ENCODE measurements at places on chromosomes 6 and 20. TPM values are rescaled to one million over a fixed set of nuclear protein-coding genes. Genes with fewer than 3 reads are reported as not detected.
A peak's percentile ranks its signal among the peaks of the same experiment; 100 is the strongest.

GRCh38 chr6:95767897-95768463 lies 190.6 kb downstream of the MANEA start:
- DNase-seq = no peak

GPX5 gene
- total RNA-seq = not detected

GSTA1 gene
- not detected for total RNA-seq

RIPPLY2 gene
- not detected for total RNA-seq

WFDC13 gene
- not detected for total RNA-seq

DNA sequence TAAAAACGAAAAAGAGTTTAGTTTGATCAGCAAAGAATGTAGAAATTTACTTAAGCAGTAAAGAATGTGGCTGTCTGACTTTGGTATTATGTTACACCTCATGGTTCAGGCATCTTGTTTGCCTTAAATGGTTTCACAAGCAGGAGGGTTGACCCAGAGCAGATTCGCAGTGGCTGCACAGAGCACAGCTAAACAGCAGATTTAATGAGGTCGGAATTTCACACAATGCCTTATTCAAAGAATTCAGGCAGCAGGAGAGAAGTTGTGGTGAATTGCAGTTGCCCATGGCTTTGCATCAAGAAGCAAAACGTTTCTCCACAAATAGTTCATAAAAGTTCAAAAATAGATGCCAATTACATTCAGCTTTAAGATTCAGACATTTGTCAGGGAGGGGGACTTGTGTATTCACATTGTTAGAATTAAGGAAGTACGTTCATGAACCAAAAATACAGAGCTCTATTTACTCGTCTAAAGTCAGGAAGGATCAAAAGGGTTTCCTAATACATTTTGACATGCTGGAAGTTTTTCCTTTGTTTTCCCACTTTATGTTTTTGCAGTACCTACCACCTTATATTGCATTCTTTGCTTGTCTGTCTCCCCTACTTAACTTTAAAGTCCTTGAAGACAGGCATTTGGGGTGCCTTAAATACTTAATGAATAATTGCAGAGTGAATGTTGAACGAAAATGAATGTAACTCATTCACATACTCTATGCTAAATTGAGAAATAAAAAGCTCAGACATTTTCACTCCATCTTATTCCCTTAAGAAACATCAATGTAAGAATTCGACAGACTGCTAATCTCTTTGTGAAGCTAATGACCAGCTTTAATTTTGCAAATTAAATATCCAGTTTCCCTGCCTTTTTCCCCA lies 1163.6 kb upstream of the CITED2 start:
- DNase-seq = no peak

GRCh38 chr20:51428401-51429143 lies 113.9 kb downstream of the NFATC2 start:
- no peak for DNase-seq

- DNase-seq = no peak
Measured at GRCh38 chr6:106688177-106688951, 59.0 kb downstream of the QRSL1 start.

DZANK1 gene
- 1.3 TPM for total RNA-seq

DNA sequence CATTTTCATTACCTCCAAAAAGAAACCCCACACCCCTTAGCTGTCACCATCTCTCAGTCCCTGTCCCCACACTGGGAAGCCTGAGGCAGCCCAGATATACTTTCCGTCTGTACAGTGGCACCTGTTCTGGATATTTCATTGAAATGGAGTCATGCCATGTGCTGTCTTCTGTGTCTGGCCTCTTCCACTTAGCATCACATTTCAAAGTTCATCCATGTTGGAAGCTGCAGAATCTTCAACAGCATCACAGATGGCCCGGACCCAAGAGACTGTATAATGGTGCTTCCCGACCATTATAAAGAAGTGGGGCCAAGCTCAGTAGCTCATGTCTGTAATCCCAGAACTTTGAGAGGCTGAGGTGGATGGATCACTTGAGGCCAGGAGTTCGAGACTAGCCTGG lies 58.4 kb downstream of the DLGAP4 start:
- DNase-seq = no peak

- DNase-seq = no peak
Measured at GRCh38 chr6:109292420-109292819, 89.8 kb downstream of the CD164 start.

DNA sequence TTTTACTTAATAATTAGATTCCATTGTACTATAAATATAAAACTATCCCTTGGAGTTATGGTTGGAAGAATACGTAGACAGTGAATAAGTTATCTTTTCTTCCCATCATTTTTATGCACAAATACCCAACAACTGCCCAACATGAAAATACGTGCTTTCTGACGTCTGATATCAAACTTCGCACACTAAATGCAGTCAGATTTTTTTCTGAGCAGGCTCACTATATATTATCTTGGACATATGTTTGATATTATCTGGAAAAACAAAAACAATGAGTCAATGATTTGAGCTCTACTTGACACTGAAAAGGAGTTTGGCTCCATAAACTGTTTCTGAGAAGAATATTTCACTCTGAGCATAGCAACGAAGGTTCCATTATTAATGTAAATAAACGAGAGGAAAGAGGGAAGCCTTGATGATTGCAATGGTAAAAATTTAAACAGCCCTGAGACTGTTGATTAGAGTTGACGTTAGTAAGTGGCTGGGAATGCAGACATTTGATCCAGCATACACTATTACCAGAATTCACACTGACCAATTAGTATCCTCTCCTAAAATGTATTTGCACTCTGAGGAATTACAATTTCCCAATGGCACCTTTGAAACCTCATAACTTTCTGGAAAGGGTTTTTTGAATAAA lies 1090.0 kb downstream of the EPHA7 start:
- DNase-seq = no peak

DNA sequence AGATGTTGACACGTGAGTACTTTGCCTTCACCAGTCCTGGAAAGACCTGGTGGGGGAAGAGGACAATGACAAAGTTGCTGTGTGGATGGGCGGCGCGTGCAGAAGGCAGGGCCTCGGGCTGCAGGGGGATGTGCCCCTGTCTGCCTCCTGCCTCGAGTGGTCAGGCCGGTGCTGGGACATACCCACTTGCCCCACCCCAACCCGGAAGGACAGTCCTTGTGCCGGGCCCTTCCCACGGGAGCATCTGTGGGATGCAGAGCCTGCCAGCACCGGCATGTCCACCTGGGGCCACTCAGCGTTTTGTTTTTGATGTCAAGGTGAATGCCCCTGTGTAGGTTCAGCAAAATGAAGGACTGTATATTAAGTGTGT lies 60.5 kb upstream of the BHLHE23 start:
- DNase-seq = no peak

DNA sequence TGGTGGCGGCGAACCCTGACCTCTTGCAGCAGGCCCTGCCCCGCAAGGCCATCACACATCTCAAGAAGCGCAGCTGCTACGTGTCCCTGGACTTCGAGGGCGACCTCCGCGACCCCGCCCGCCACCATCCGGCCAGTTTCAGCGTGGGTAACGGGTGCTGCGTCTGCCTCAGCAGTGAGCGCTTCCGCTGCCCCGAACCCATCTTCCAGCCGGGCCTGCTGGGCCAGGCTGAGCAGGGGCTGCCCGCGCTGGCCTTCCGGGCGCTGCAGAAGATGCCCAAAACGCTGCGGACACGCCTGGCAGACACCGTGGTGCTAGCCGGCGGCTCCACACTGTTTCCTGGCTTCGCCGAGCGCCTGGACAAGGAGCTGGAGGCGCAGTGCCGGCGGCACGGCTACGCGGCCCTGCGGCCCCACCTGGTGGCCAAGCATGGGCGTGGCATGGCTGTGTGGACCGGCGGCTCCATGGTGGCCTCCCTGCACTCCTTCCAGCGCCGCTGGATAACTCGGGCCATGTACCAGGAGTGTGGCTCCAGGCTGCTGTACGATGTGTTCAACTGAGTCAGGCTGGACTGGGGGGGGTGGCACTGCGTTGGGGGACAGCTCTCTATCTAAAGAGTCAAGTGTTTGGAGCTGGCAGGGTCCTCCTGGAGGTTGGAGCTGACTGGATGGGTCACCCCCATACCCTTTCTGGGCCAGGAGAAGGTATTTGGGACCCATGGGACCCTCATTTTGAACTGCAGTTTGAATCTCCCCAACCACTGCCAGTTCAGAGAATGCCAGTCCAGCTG lies 1.1 kb downstream of the ACTL10 start:
- peak; percentile 75 for DNase-seq

THBD gene
- not detected for total RNA-seq

- DNase-seq = no peak
Measured at GRCh38 chr6:52511572-52512151, 65.2 kb downstream of the TRAM2 start.

DNA sequence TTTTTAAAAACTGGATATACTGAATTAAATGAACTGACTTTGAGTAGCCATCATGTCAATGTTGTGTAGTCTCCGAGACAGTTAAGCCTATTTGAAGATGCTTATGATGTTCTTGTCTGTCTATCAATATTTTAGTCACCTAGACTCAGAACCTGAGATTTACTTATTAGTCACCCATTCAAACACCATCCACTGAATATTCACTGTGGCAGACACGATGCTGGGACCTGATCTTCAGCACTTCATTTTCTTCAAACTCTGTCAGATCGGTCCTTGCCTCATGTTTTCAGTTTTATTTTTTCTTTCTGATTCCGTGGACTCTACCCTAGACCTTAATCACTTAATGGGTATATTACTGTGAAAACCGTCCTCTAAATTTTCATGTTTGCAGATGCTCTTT lies 123.7 kb upstream of the MCHR2 start:
- DNase-seq = no peak

- no peak for DNase-seq
Measured at GRCh38 chr20:38231531-38232121, 28.9 kb downstream of the KIAA1755 start.

GRCh38 chr6:157873735-157874344 lies 50.8 kb downstream of the SNX9 start:
- peak; percentile 70 for DNase-seq

CENPW gene
- 54.8 TPM for total RNA-seq

DNA sequence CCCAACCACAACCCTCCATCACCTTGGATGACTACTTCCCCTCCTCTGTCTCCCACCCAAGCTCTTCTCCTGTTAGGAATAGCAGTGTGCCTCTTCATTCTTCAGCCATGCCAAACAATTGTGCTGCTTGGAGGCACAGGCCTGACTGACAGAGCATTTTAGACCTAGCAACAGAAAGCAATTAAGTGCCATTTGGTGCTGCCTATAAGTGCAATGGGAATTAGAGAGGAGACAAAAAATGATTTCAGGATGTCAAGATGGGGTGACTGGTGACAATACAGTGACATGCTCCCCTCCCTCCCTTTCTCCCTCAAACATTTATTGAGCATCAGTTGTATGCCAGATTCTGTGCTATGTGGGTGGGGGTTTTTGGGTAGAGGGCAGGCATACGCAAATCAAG lies 322.6 kb upstream of the MOCS1 start:
- no peak for DNase-seq

Measured in activated T-helper 2 cell treated with anti-CD3 and anti-CD28 coated beads, Interferon-gamma antibody, Interleukin-2, Interleukin-4, amounts not matched to agents 10 μg/mL and 5 μg/mL and 100 μg/mL, durations not matched to agents 14 hours and 24 hours and 36 hours (primary cell).